ENCODE measurements at places on chromosomes 3 and 15.

DNA sequence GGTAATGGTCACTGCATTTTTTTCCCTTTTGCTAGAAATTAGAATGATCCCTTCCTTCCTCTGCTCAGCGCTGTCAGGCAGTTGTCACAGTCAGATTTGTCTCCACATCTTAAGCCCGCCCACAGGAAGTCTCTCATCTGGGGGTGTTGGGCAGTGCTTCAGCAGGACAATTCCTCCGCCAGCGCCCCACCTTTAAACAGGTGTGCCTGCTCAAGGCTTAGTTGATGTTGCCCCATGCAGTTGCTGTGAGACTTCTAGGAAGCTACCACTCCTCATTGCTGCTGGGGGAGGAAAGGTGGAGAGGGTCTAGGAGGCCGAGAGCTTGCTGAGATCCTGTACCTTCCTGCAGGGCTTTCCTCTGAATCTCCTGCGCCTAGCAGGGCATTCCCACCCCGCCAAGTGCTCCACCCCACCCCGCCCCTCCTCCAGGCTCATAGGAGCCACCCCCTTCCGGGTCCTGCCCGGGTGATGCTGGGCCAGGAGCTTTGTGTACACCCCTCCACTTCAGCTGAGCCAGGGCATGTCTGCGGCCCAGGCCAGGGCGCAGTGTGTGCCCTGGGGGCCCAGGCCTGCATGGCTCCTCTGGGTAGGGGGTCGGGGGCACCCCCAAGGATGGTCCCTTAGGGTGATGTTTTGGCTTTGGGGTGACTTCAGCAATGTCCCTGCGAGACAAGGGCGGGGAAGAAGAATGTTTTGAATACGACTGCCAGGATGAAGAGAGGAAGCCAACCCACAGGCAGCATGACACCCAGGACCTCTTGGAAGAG is 68.7 kb downstream of the TRAK1 start:
- peak overlapping the region; percentile 14 for H3K4me3 ChIP-seq
- peak overlapping the region; percentile 14 for H3K27ac ChIP-seq
- H3K36me3 ChIP-seq, result no peaks in the 10 kb centered on the region
- DNase-seq, result no peak
- H3K27me3 ChIP-seq, result no peaks in the 10 kb centered on the region

- H3K27ac ChIP-seq, result no peak overlapping the region
- H3K4me1 ChIP-seq, result no peaks in the 10 kb centered on the region
- no peak overlapping the region for H3K4me3 ChIP-seq
- no peak for DNase-seq
- no peaks in the 10 kb centered on the region for H3K27me3 ChIP-seq
These were observed 201.8 kb downstream of the ABHD5 start for GRCh38 chr3:43892526-43892925.

DNA sequence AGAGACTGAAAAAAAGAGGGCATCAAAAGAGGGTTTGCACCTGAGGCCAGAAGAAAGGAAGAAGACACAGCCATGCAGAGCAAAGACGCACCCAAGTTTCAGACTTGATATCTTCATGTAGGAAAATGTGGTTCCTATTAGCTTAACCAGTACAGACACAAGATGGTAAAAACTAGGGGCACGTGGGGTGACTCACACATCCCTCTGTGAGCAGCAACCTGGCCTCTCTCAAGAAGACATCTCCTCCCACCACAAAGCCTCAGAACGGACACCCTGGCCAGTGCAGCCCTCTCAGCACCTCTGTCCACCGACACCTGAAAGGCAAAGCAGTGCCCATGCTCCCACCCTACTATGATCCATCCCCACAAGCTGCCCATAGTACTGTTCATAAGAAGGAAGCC is 33.3 kb downstream of the GLB1 start:
- H3K4me1 ChIP-seq, result no peaks in the 10 kb centered on the region
- no peak overlapping the region for H3K4me3 ChIP-seq
- no peak for DNase-seq
- H3K27me3 ChIP-seq, result no peaks in the 10 kb centered on the region

DNA sequence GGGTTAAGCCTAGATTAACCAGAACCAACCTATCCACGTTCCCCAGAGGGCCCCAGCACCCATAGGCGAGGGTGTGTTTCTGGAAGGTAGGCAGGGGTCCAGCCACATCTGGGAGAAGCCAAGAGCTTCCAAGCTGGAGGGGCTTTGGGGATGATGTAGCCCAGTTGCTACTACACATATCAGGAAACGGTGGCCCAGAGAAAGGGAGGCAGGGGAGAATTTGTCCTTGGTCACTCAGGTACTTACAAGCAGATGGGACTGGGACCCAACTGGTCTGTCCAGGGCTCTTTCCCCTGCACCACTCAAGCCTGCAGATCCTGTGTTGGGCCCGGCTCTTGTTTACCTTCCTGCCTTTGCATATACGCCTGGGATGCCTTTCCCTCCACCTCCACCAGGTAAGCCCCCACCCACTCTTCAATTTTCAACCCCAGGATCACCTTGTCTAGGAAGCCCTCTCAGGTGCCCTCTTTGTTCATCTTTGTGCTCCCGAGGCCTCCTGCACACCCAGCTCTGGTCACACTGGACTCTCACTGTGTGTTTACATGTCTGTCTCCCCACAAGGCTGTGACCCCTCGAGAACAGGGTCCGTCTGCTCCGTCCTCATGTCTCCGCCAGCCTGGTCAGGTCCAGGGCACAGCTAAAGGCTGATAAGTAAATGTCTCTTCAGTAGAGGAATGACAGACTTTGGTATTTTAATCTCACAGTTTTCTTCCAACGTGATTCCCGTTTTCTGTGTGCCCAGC is 204.4 kb upstream of the LINGO1 start:
- no peaks in the 10 kb centered on the region for H3K36me3 ChIP-seq
- H3K4me1 ChIP-seq, result no peaks in the 10 kb centered on the region
- H3K27me3 ChIP-seq, result no peaks in the 10 kb centered on the region
- H3K4me3 ChIP-seq, result no peak overlapping the region
- H3K27ac ChIP-seq, result no peak overlapping the region

DNA sequence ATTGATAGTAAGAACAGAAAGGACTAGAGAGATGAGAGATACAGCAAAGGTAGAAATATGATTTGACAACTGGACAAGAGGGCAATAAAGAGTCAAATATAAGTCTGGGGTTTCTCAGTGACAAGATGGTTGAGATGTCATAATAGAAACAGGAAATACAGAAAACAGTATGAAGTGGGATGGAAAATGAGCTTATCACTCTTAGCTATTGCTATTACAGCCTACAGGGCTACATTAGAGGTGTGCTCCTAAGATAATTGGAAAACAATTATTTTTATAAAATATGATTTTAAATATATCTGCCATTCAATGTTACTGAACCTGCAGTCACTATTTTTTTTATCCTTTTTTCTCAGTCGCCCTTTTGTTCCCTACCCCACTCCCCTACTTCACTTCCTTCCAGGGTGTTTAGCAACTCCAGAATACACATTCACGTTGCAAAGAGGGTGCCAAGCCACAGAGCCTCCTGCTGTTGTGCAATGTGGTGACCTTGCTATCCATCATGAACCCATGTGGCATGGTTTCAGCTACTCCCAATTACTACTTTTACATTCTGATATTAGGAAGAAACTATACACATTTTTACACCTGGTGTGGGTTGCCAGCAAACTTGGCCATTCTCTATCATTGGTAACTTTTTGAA is 6.0 kb downstream of the NRG4 start:
- no peaks in the 10 kb centered on the region for H3K36me3 ChIP-seq
- no peak overlapping the region for H3K27ac ChIP-seq
- H3K4me3 ChIP-seq, result no peak overlapping the region
- no peak for DNase-seq

DNA sequence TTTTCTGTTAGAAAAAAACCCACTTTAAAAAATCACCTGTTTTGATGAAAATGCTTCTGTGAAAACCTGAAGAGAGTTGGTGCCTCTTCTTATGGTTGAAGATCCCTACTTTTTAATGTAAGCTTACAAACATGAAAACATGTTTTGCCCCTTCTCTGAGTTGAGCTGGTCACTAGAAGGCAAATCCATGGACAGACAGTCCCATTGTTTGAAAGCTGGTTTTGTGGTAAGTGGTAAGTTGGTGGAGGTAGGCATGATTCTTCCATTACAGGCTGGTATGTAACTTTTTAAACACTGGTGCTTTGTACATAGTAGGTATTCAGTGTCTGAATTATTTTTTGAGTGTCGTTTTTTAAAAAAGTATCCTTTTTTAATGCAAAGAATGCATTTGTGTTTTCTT is 6.1 kb downstream of the ABHD5 start:
- no peak for DNase-seq
- peaks cover 9% of the 10 kb centered on the region for H3K36me3 ChIP-seq
- no peak overlapping the region for H3K27ac ChIP-seq
- no peaks in the 10 kb centered on the region for H3K27me3 ChIP-seq
- no peaks in the 10 kb centered on the region for H3K4me1 ChIP-seq

GRCh38 chr15:40266828-40267304 is 16.0 kb downstream of the ANKRD63 start:
- no peak overlapping the region for H3K4me3 ChIP-seq
- no peaks in the 10 kb centered on the region for H3K4me1 ChIP-seq
- no peaks in the 10 kb centered on the region for H3K36me3 ChIP-seq

DNA sequence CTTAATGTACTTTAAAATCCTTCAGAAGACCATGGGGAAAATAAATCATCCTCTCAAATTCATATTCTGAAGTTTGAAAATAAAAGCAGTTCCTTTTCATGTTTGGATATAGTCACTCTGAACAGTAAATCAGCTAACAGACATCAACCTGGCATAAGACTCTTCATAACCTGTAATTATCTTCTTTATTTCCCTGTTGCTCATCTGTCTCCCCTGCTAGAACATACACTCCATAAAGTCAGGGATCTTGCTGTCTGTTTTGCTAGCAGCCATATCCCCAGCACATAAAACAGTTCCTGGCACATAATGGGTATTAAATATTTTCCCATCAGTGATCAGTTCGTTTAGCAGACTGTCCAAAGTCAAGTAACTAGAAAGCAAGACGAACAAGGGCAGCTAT is 11.2 kb downstream of the VGLL4 start:
- H3K4me1 ChIP-seq, result no peaks in the 10 kb centered on the region
- H3K27me3 ChIP-seq, result no peaks in the 10 kb centered on the region
- no peak for DNase-seq
- H3K36me3 ChIP-seq, result no peaks in the 10 kb centered on the region

DNA sequence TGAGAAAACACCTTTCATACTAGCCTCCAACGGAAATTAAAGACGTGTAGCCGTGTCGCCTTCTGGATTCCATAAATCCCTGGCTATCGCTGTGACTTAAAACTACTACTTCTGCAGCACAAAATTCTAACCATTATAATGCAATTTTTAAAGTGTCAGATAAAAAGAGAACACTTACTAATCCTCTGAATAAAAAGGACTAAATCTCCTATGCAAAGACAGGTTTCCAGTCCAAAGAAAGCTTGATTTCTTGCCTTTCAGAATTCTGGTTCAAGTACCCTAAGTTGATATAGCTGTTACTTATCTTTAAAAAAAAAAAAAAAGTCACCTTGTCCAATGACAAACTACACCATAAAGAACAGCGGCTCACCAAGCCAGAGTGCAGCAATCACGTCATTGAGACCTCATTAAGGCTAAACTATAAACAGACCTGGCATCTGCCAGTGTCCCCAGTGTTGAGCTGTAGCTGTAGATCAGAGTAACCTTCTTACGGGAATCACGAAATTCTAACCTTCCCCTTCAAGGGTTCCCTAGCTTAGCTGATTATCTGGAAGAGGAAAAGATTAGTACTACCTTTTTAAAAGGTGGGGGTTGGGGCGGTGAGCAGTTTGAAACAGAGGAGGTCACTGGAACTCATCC is 2.2 kb downstream of the ABCC5 start:
- no peak for DNase-seq
- no peaks in the 10 kb centered on the region for H3K27me3 ChIP-seq
- H3K4me1 ChIP-seq, result no peaks in the 10 kb centered on the region
- H3K27ac ChIP-seq, result no peak overlapping the region
- H3K4me3 ChIP-seq, result no peak overlapping the region

GRCh38 chr3:115086344-115086743 is 60.7 kb downstream of the ZBTB20 start:
- DNase-seq, result no peak
- H3K27me3 ChIP-seq, result no peaks in the 10 kb centered on the region
- no peaks in the 10 kb centered on the region for H3K4me1 ChIP-seq
- H3K36me3 ChIP-seq, result no peaks in the 10 kb centered on the region

Data from ascending aorta (tissue), 2 donors.